Fibroblast of skin of right biceps (primary cell): ENCODE measurements at places on chromosomes 6 and 20.

DNA sequence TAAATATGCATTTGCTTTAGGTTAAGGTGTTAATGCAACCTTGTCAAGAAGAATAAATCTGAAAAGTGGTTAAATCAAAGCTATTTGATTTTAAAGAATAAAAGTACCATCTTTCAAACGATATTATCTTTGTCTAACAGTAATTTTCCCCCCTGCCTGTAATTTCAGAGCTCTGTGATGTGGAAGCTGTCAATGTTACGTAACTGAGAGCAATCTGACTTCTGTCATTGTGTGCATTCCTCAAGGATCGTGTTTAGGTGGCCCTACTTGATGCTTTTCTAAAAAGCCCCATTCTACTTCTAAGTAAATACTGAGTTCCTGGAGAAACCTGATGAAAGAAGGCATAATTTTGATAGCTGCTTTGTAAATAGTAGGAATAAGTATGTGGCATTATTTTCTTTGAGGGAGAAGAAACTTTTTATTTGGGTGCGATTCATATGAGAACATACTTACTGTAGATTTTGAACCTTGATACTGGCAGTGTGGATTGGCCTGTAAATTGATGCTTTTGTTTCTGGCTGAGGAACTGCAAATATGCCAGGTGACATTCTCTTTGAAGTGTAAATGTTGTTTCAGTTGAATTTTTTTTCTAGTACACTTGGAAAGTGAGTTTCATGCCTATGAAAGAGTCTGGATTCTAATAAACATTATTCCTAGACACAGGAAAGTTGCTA, 529.6 kb upstream of the FLRT3 start:
- DNase-seq, result no peak

- DNase-seq, result no peak
Observed at GRCh38 chr6:43921548-43922425, 151.8 kb downstream of the VEGFA start.

DNA sequence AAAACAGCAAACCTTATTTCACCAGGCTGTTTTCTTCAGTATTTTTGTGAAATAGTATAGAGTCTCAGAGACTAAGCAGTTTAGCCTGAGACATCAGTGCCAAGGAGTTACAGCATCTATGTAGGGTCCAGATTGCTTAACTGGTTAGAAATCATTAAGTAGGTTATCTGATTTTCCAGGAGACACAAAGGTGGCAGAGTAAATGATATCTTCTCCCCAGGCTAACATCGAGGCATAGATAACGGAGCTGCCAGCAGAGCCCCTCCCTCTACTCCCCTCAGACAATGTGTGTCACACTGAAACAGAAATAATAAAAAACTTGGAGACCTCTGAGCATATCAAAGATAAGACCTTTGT, 473.0 kb upstream of the CITED2 start:
- no peak for DNase-seq

DNA sequence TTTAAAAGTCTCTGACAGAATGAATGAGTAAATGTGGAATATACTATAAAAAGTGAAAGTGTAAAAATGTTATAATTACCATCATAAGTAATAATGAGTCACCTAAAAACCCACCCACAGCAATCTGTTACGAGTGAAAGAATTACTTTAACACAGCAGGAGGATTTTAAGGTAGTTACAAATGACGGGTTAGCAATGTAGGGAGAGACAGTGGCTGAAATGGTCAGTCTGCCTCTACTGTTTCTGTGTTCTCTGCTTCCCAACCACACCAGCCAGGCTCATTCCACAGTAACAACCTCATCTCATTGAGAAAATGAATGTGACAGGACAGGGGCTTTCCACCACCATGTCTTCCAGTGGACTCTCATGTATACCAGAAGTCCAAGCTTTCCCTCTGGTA, 124.4 kb upstream of the KCNK16 start:
- DNase-seq, result no peak

- DNase-seq, result no peak
Observed at GRCh38 chr6:18019539-18020534, 32.4 kb upstream of the KIF13A start.

- DNase-seq, result no peak
Observed at GRCh38 chr6:104187616-104188015, 672.1 kb downstream of the HACE1 start.

DNA sequence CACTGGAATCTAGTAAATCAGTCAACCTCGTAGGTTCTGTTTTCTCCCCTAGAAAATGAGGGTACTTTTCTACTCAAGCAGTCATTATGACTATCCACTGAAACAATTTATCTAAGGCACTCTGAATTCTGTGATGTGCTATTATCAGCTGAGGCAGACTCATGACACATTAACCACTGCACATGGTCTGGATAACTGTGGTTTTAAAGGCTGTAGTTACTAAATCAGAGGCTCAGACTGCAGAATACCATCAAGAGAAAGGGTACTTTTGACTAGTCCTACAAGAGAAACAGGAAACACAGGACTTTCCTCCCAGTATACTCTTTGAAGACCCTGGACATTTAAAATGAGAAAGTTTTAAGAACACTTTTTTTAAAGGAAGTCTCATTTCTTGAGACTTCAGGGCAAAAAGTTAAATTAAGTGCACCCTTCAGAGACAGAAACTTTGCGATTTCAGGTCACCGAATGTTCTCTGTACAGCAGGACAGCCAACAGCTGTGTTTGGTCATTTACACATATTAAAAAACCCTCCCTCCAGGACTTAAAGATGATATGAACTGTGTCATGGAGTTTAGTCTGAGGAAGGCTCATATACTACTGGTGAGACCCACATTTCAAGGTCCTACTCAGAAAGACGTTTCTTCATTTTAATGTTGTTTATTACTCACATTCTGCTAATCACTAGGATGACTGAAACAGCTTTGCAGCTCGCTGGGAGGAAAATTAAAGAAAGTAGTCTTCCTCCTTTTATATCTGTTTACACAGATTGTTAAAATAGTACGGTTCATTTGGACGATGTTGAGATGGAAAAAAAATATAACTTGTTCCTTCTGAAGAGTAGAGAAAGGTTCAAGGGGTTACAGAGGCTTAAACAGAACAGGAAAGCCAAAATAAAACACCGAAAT, 19.9 kb downstream of the ATXN1 start:
- DNase-seq, result peak; percentile 98
